ENCODE measurements at places on chromosomes 11 and 22.
A peak's percentile ranks its signal among the peaks of the same experiment; 100 is the strongest.

DNA sequence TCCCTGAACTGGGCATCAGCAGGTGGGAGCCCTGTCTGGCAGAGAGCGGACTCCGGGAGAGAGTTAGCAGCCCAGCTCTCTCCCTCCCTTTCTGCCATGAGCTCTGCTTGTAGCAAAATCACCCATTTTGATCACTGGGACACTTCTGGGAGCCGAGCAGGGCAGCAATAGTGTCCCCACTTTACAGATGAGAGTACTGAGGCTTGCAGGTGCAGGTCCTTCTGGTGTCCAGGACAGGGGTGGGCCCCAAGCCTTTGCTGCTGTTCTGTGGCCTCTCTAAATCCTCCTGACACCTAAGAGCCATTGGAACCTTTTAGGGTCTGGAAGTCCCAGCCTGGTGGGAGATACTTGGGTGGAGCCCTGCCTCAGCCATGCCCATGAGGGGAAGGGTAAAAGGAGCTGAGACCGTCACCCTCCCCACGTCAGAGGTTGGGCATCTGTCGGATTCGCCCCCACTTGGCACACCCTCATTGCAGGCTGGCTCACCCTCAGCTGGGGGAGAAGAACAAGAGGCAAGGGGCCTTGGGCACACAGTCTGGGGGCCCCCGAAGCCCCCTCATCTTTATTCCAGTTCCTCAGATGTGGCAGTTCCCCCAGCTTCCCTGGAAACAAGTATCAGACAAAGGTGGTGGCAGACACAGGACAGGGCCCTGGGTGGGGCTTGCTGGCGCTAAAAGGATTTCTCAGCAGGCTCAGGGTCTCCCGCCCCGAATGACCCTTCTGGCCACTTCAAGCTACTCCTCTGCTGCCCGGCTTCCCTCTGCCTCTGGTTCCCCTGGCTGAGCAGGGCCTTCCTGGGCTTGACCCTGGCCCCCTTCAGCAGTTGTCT is 4.5 kb downstream of the RIN1 start:
- no peak for DNase-seq

GRCh38 chr11:99535819-99536218 is 515.1 kb downstream of the CNTN5 start:
- DNase-seq: no peak

DNA sequence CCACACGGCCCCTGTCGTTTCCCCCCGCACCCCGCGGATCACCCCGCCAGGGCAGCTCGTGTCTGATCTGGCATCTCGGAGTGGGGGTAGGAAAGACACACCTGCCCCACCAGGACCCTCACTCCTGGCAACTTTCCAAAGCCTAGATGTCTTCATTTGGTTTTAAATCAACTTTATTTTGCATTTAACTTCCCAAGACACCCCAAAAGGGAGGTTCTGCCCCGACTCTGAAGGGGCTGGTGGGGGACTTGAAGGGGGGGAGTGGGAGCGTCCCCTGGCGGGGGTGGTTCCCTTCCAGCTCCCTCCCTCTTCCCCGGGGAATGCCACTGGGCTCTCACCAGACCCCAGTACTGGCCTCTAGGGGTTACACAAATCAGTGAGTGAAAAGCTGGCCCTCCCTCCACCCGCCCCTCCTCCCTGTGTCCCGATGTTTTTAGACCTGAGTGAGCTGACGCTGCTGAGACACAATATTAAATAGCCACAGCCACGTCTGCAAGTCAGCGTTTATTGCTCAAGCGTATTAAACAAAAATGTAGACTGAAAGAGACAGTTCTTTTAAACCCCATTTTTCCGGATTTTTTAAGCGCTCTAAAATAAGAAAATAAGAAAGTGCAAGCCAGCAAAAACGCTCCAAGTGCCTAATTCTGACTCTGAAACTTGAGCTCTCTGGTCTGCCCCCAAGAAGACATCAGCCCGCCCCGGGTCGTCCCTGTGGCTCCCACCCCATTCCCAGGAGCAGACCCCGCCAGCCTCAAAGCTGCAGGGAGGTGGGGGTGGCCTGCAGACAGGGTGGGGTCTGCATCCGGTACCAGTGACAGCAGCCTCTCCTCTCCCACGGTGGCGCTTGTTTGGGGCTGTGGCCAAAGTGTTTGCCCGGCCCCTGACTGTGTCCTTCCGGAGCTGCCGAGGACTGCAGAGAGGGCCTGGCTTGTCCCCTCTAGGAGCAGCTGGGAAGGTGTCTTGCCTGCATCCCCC is 1.1 kb upstream of the TTLL8 start:
- DNase-seq: no peak

DNA sequence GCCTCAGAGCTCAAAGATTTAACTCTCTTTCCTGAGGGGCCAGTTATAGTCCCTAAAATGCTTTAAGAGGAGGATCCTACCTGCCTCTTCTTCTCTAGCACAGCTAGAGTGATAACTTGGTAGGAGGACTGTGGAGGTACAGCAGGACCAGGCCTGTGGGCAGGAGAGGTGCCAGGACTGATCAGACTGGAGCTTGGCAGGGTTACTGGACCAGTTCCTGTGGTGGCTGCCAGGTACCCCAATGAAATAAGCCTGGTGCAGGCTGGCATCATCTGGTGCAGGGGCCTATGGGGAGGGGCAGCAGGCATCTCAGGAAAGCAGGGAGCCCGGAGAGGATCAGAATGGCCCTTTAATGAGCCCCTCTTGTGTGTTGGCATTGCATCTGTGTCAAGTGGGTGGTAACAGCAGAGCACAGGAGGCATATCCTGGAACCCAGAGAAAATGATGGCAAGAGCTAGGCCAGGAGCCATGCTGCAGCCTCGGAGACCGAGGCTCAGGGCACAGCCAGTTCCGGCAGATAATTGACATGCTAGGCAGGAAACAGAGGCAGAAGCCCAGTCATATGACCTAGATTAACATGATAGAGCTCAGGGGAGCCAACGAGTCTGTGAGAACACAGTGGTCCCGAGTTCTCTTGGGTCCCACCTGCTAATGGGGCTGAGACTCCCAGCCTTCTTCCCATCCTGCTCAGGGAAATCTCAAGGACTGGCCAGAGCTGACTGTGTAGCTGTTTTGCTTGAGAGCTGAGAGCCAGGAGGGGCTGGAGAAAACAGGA is 187.5 kb upstream of the ZBED5 start:
- DNase-seq: no peak

DNA sequence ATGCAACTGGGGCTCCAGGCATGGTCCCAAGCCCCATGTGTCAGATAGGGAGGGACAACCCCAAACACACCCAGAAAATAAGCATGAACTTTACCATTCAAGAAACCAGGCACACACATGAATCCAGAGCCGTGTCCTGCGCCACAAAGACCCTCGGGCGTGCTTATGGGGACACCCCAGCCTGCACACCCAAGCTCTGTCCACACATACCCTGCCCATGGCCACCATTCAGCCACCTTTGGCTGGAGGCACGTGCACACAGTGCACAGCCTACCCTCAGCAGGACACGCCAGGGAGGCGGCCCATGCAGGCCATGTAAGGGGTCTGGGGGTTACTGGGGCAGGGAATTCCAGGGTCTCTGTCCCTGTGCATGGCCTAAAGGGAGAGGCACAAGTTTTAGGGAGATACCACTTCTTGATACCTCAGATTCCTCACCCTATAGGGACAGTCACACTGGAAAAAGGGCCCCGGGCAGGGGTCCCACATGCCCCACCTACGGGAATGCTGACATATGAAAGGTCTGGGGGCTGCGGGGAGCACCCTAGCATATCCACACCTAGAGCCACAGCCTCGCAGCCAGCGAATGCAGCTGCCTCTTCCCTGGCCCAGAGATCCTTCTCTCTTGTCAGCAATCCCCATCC is 20.6 kb downstream of the PACSIN2 start:
- DNase-seq: no peak

GRCh38 chr11:47672283-47672730 is 29.9 kb upstream of the MTCH2 start:
- DNase-seq: no peak

GRCh38 chr22:23216461-23217170 is 36.3 kb downstream of the BCR start:
- DNase-seq: no peak

DNA sequence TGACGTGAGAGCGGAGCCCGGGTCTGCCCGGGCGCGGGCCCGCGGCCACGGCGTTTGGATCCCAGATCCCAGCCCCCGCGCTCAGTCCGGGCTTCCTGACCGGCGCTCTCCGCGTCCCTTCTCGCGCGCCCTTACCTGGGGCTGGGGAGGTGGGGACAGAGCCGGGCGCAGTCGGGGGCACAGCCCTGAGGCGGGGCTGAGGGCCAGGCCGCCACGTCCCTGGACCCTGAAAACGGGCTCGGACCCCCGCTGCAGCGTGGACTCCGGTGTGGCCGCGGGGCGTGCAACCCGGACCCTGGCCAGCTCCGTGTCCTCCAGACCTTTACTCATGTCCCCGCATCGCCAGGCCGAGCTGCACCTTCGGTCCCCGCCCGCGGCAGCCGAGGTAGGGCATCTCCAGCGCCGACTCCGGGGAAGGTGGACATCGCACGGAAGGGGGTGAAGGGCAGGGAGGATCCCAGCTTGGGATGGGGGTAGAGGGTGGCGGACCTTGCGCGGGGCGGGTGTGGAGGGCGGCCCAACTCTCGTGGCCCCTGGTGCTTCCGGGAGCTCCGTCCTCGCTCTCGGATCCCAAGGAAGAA is 9.9 kb upstream of the AIFM3 start:
- no peak for DNase-seq

GRCh38 chr11:84924154-84924692 is 702.9 kb downstream of the DLG2 start:
- no peak for DNase-seq

- DNase-seq: no peak
These were observed 54.3 kb downstream of the SCUBE1 start for GRCh38 chr22:43288807-43289420.

GRCh38 chr22:38038890-38039812 is 18.1 kb upstream of the PICK1 start:
- no peak for DNase-seq

DNA sequence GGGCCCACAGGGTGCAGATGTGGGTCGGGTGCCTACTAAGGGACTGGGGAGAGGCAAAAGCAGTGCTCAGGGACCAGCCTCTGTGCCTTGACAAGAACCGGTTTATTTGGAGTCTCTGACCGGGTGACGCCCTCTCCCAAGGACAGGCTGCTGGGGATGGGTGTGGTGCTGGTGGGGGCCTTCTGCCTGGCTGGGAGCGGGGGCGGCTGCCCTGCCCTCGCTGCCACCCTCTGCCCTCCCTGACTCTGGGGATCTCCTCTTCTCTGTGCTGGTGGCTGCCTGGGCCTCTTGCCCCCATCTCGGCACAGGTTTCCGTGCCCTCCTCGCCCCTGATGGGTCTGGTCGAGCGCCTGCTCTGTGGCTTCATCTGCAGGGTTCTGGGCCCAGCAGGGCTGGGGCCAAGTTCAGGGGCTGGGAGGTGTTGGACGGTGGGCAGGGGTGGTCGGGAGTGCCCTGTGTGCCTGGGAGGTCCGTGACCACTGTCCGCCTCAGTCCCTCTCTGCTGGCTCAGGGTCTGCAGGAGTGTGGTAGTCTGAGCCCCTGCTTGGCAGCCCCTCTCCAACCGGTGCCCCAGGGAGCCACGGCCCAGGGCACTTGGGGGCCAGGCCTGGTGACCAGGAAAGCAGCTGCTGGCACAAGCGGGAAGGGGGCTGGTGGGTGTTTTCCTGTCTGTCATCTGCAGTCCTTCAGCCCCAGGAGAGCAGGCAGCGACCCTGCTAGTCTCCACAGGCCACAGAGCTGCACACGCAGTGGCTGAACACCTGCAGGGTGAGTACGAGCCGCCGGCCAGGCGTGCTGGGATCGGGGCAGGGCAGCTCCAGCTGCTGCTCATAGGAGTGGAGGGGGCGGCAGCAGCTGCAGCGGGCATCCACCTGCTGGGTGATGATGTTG is 23.5 kb downstream of the MUC6 start:
- no peak for DNase-seq

DNA sequence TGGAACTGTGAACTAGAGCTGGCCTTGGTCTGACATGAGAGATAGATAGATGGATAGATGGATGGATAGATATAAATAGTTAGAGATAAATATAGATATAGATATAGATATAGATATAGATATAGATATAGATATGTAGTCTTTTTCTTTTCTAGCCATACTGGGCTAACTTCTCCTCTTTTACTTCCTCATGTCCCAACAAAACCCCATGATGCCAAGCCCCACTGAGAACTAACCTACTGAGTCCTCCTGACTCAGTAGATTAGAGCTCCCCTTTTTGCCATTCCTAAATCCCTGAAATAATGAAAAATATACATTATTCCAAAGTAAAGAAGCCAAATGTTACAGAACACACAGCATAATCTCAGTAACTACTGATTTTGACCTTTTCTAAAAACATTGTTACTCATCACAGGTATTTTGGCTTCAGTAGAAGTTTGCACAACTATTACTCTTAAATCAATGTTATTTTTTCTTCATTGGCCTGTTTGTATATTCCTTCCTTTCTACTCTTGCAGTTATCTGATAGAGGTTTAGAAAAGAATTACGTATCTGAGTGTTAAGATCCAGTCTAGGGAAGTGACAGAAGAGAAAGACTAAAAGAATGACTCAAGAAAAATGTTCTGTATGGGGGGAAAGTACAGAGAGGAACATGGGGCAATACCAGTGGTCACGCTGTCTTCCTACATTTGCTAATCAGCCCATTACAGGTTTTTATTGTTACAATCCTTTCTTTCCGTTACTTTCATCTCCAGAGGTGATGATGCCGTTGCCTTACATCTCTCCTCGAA is 6.0 kb upstream of the OR10D3 start:
- no peak for DNase-seq

DNA sequence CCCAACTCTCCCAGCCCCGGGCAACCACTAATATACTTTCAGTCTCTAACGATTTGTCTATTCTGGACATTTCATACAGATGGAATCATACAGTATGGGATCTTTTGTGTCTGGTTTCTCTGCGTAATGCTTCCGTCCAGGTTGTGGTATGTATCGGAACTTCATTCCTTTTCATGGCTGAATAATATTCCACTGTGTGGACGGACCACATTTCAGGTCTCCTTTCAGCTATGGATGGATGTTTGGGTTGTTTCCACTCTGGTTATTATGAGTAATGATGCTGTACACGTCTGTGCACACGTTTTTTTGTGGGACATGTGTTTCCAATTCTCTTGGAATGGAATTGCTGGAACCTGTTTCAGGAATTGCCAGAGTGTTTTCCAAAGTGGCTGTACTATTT is 17.4 kb upstream of the CPT1A start:
- DNase-seq: no peak

GRCh38 chr22:41237707-41238569 is 2.8 kb downstream of the CHADL start:
- DNase-seq: peak; percentile 64

- no peak for DNase-seq
These were observed 110.2 kb upstream of the SESN3 start for GRCh38 chr11:95341221-95341620.

GRCh38 chr11:71998649-71999310 is at the start of gene IL18BP:
TSS of gene IL18BP (plus strand) at chr11:71998909. CDS start at chr11:71999985, 1,076 bp downstream.
- no peak for DNase-seq

- no peak for DNase-seq
These were observed 5.0 kb downstream of the ZP1 start for GRCh38 chr11:60872124-60872960.

DNA sequence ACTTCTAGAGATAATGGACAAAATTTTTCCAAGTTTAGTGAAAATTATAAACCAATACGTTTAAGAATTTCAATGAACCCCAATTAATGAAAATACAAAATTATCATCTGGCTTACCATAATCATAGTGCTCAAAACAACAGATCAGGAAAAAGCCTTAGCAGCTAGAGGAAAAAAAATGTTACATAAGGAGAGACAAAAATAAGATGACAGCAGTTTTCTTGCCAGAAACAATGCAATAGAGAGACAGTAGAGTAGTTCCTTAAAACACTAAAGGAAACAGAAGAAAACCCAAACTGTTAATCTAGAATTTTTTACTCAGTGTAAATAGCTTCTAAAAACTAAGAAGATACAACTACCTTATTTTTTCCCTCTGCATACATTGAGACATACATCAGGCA is 341.7 kb upstream of the CHORDC1 start:
- no peak for DNase-seq

All from stimulated activated CD8-positive, alpha-beta memory T cell treated with anti-CD3 and anti-CD28 coated beads, Interleukin-7, amount 100 ng/mL, for 1 hour (primary cell).